CD4-positive, alpha-beta T cell treated with Interleukin-4 for 4 hours (primary cell): ENCODE measurements at places on chromosomes 2 and 18.

GRCh38 chr2:110783196-110783873, 51.0 kb downstream of the ACOXL start:
- DNase-seq: no peak

GRCh38 chr18:43794363-43794762, 517.1 kb upstream of the SYT4 start:
- no peak for DNase-seq

DNA sequence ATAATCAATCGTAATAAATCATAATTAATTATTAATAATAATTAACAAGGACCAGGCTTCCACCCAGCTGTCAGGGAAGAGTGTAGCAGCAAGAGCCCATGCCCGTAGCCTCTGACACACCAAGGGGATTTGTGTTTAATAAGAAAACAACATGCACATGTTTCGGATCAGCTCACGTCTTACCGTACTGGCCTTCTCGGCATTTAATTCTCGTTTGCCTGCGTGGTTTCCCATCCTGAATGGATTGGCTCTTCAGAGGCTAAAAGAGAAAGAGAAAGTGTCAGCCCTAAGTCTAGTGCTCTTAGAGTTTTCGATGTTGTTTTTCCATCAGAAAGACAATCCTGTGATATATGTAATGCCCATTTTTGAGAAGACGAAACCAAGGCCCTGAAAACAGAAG, 27.6 kb downstream of the MBP start:
- peak; percentile 24 for DNase-seq

DNA sequence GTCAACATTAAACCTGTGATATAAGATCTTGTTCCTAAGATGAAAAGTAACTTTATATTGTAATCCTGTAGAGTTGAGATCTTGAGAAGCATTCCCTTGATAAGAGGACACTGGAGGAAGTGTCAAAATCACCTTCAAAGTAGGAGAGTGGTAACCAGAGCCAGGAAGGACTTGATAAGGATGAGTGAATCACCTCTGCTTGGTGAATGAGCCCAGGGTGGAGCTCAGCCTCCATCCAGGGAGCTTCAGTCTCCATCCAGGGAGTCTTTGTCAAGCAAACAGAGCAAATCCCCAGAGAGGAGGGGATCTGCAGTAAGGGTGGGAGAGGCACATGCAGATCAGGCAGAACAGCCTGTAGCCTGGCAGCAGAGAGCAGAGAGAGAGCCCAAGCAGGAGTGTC, 167.1 kb upstream of the SIX2 start:
- no peak for DNase-seq

GRCh38 chr2:219417374-219417773, 803 bp upstream of the DES start:
- DNase-seq: no peak

DNA sequence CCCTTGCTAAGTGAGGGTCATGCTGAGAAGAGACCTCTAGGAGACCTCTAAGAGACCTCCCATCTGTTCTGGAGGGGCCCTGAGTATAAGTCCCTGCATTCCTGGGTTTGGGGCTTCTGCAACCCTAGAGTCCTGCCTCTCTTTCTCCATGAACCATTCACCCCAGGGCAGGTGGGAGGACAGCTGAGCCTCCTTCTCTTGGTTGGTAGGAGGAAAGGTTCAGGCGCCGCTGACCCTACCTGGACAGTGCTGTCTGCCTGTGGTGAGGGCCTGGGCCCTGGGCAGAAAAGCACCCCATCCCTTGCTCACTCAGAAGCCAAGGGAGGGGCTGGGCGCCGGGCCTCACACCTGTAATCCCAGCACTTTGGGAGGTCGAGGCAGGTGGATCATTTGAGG, 604 bp upstream of the VIL1 start:
- no peak for DNase-seq

- no peak for DNase-seq
Observed at GRCh38 chr18:60534538-60534937, 162.0 kb upstream of the MC4R start.
